ENCODE measurements at places on chromosomes 3 and 15. TPM values are rescaled to one million over a fixed set of nuclear protein-coding genes. Genes with fewer than 3 reads are reported as not detected.

The ACTR8 gene
- 12.4 TPM for polyA plus RNA-seq

The CILP gene
- polyA plus RNA-seq = 0.43 TPM

DNA sequence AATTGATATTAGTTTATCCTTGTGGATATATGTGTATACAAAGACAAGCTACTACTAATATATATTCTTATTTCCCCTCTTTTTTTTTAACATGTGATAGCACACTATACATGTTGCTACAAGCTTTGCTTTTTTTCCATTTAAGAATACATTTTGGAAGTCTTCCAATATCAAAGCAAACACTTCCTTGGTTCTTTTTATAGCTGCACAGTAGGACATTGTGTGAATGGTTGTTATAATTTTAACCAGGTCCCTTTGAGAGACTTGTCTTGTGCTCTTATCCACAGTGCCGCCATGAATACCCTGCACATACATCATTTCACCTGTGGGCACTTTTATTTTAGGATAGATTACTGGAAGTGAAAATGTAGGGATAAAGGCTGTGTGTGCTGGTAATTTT lies 88.7 kb downstream of the CACNA2D3 start:
- DNase-seq = peak; percentile 22

DNA sequence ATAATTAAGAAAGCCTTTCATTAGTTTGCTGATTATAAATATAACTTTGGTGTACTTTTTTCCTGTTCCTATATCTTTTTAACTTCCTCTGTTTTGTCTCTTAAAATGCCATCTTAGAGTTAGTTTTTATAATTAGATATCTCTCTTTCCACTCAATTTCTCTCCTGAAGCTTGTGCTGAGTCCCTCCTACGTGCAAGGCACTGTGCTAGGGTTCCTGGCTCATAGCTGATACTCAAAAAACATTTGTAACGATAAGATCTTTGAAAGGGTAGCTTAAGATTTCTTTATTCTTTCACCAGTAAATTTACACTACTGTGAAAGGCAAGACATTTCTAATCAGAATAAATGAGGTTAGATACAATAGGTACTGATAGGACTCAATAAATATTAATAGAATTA lies 358.8 kb downstream of the MECOM start:
- DNase-seq = no peak

The NMNAT3 gene
- polyA plus RNA-seq = 2.4 TPM

The ADGRG7 gene
- polyA plus RNA-seq = not detected
